ENCODE measurements at places on chromosomes 13 and 19. TPM values are rescaled to one million over a fixed set of nuclear protein-coding genes. Genes with fewer than 3 reads are reported as not detected.

LPAR6 gene
- 92.1 TPM for total RNA-seq

ZNF575 gene
- 6.6 TPM for total RNA-seq

TMEM205 gene
- total RNA-seq = 25.4 TPM

ZSCAN5C gene
- total RNA-seq = not detected

PLIN5 gene
- not detected for total RNA-seq

OCEL1 gene
- total RNA-seq = 32.4 TPM

SPC24 gene
- 64.7 TPM for total RNA-seq

LRG1 gene
- 0.10 TPM for total RNA-seq

TNFSF13B gene
- 16.6 TPM for total RNA-seq

TIMM13 gene
- total RNA-seq = 58.9 TPM

ZNF415 gene
- 1.1 TPM for total RNA-seq
